ENCODE measurements at places on chromosomes 7 and 10.

GRCh38 chr7:45582136-45582749 is 8.1 kb downstream of the ADCY1 start:
- peak; percentile 18 for DNase-seq

GRCh38 chr7:73810998-73811360 is 19.8 kb upstream of the CLDN4 start:
- no peak for DNase-seq

DNA sequence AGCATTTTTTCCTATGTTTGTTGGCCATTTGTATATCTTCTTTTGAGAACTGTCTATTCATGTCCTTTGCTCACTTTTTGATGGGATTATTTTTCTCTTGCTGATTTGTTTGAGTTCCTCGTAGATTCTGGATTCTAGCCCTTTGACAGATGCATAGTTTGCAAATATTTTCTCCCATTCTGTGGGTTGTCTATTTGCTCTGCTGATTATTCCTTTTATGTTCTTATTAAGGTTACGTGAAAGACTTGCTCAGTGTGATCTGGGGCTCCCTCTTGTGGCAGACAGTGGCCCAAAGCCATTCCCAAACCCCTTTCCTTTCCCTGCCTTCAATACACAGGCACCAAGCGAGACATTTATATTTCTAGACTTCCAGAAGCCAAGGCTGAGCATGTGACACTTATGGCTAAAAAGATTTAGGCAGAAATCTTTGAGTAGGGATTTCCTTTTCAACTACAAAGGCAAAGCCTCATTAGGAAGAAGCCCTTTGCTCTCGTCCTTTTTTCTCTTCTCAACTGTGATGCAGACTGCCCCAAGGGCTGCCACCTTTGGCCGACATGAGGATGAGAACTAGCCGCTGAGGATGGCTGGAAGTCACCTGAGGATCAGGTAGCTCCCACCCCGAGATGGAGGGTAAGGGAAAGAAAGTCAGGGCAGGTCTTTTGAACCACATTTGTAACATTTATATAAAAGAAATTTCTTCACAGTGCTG is 23.6 kb downstream of the ST8SIA6 start:
- peak; percentile 78 for DNase-seq

DNA sequence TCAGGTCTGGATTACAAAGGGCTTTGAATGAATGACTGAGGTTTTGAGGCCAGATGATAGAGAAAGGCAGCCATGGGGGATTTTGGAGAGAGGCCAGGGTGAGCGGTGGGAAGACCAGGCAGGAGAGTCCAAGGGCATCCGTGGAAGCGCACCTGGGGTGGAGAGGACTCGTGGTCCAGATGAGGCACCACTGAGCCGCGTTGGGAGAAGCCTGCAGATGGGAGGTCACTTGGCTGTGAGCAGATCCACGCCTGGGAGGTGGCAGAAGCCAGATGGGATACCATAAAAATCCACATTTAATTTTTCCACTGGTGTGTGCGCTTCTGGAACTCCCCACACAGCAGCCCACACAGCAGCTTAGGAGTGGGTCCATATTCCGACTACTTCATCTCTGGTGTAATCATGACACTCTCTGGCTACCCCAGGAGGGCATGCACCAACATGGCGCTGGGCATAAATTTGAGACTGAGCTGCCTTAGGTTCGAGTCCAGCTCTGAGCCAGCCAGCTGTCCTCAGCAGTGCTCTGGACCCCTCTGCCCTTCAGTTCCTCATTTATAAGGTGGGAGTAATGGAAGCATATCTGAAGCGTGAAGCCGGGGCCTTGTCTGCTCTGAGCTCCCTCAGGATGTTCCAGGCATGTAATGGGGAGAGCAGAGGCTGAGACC is 90.2 kb upstream of the FAM20C start:
- DNase-seq: no peak

GRCh38 chr7:33634606-33635005 is 270.7 kb upstream of the BMPER start:
- DNase-seq: peak; percentile 56

DNA sequence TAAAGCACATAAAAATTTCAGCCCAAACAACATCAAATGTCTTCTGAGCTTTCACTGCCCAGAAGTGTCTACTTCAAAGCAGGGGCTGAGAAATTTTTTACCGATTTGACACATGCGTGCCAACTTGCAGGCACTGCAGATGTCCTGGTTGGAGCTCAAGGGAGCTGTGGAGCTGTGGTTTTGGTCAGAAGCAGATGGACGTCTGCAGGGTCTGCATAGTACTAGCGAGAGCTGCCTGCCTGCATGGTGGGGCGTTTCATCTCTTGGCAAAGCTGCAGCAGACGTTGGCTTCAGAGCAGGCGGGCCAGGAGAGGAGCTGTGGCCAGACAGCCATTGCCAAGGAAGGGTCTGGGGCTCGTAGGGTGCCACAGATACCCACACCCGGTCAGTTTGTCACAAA is 296.7 kb downstream of the GLRX3 start:
- no peak for DNase-seq

GRCh38 chr7:1593091-1593866 is 23.4 kb upstream of the PSMG3 start:
- DNase-seq: no peak

DNA sequence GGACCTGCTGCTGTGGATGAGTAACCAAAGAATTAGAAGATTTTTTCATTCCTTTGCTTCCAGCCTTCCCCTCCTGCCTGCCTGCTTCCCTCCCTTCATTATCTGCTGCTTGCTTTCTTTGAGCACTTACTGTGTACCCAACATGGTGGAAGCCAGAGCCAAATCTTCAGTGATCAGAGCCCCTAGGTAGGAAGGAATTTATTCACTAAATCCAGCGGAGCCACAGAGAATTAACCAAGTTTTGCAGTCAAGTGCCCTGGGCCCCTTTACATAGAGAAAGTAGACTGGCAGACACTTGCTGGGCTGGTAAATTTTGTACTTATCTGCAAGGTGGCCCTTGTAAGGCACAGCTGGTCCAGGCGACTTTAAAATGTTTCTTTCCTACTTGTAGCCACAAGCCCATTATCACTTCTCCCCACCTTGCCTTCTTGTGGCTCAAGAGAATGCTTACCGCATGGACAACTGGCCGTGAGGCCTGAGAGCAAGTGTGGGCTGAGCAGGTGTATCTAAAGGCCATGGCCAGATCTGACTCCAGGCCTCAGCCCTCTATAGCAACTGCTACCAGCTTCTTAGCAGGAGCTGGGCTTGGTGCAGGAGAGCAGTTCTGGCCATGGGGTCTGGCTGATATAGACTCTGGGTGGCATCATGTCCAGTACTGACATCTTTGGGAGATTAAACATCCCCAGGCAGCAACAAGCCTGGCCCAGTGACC is 11.1 kb downstream of the UNC5B start:
- no peak for DNase-seq

GRCh38 chr7:27046854-27047549 is 48.8 kb downstream of the HOXA1 start:
- no peak for DNase-seq

GRCh38 chr7:71486414-71486813 is 354.5 kb downstream of the GALNT17 start:
- no peak for DNase-seq

DNA sequence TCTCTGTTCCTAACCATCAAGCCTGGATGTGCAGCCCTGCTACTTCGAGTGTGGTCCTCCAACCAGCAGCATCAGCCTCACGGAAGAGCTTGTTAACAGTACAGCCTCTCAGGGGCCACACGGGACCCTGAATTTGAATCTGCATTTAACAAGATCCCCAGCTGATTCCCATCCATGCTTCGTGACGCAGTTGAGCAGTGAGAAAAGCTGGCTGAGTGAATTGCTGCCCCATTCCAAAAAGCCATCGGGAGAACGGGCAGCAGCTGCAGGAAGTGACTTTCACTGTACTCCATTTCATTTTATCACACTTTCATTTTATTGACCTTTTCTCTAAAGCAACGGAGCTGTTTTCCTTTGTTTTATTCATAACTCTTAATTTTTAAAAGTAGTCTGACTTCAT is 22.5 kb downstream of the FAM171A1 start:
- no peak for DNase-seq

GRCh38 chr7:70710011-70710480 is 421.9 kb upstream of the GALNT17 start:
- peak; percentile 72 for DNase-seq

DNA sequence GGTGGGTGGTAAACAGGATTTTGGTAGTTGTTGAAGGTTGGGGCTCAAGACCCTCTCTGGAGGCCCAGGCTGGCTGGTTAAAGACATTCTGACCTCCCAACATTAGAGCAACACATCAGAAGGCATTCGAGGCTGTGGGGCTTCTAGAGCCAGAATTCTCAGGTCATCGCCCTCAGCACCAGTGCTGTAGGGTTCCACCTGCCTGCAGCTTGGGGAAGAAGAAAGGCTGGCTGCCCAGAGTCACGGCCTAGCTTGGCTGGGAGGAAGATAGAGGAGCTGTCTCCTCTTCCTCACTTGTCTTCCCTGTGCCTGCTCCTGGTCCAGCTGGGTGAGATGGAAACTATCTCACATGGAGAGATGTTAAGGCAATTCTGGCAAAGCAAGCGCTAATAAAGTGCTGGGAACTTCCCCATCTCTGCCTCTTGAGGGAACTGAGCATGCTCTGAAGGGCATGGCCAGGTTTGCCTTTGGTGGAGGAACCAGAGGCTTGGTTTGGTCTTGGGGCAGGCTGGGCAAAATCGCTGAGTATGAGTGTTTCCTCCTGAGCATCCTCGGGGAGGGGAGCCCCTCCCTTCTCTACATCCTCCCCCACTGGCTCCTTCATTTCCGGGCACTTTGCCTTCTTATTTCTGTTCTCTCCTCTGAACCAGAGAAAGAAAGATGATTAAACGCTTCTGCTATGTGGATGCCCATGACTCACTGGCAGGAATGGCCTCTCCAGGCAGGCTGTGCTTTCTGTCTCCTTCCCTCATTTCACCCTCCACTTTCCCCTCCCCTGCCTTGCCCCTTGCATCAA is 509.0 kb upstream of the PODXL start:
- peak; percentile 98 for DNase-seq

DNA sequence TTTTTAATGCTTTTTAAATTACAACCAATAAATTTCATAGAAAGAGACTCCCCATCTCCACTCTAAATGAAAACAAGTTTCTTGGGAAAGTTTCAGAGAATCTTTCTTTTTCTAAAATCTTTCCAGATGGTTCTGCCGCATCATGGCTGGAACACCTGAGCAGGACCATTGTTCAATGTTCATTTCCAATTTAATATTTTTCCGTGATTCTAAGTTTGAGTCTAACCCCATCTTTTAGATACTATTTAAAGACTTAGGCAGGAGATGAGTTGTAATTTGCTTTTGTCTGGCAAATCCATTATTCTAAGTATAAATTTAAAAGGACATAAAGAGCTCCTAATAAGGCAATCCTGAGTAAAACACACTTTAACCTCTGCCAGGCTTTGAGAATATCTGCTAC is 325.2 kb downstream of the BICC1 start:
- no peak for DNase-seq

DNA sequence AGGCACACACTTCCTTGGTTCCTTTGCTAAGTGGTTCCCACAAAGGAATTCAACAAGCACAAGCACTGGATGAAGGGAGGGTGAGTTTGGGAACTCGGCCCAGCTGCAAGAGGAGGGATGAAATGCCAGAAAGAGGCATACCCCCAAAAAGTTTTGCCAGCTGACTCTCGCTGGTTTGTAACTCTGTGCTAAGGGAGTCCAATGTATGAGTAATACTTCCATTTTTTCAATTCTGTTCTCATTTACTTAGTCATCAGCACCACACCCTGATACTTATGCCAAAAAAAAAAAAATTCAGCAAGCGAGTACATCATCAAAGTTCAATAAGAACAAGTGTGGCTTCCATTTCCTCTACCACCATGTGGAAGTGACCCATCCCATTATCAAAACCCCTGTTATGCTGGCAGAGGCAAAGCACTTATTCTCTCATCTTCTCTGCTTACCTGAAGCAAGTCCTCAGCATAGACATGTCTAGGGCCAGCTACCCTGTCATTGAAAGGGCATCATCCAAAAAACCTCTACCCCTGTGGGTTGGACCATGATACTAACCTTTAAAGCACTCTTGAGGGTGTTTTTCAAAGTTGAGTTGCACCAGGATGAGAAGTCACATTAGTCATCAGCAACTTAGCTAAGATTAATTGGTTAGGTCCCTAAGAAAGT is 6.9 kb upstream of the HYCC1 start:
- DNase-seq: peak; percentile 70

- no peak for DNase-seq
Observed at GRCh38 chr7:116439841-116440549, 59.5 kb upstream of the CAV2 start.

GRCh38 chr10:58299580-58299979 is 30.6 kb downstream of the CISD1 start:
- peak; percentile 65 for DNase-seq

- DNase-seq: peak; percentile 94
Observed at GRCh38 chr7:110253093-110253492, 837.8 kb upstream of the LRRN3 start.

DNA sequence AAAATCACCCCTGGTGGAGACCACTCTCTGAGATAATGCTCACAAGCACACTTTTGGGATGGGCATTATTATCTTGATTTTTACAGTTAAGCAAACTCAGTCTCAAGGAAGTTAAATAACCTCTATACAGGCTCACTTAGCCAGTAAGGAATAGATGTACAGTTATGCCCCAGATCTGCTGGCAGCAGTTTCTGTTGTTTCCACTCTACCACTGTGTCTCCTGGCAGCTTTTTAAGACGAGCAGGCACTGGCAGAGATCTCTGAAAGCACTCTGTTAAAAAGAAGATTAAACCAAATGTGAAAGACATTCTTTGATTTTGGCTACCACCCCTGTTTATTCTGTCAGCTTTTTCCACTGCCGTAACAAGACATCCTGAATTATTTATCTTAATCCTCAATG is 73.2 kb downstream of the SRI start:
- no peak for DNase-seq

GRCh38 chr7:31002256-31002655 is 38.5 kb downstream of the GHRHR start:
- DNase-seq: no peak

DNA sequence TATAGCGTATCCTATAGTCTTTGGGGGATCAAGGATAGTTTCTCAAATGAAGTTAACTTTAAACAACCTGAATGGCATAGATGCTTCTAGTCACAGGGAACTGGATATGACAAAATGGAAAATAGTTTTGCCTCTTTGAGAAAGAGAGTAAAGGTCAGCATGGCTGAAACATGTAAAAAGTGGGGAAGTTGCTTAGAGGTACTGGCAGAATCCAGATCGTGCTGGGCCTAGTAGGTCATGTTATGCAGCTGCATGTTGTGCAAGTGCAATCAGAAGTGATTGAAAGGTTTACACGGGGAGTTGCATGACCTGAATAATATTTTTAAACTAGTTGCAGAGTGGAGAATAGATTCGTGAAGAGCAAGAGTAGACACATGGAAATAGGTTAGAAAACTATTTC is 201.1 kb upstream of the HDAC9 start:
- DNase-seq: peak; percentile 5

DNA sequence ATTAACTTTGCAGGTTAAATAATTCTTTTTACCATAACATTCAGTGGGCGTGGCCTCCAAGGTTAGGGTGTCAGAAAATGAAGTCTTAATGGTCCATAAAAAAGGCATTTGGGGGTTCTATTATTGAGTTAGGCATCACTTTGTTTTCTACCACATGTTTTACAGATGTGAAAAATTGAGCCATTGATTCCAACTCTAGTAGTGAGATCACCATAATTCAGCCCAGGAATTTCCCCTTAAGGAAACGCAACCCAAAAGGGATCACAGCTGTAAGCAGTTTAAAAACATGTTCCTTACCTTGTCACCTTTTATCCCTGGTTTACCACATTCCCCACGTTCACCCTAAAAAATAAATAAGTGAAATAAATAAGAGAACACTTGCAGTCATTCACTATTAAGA is 24.9 kb downstream of the COL28A1 start:
- DNase-seq: no peak

- DNase-seq: peak; percentile 56
Observed at GRCh38 chr10:24897326-24897926, 55.0 kb downstream of the PRTFDC1 start.

Data from umbilical cord (tissue), 2 donors.